Neural crest cell (in vitro differentiated cells): ENCODE measurements at places on chromosomes 7 and 10.

GRCh38 chr10:70158113-70158512 lies 11.6 kb upstream of the TYSND1 start:
- DNase-seq: no peak

DNA sequence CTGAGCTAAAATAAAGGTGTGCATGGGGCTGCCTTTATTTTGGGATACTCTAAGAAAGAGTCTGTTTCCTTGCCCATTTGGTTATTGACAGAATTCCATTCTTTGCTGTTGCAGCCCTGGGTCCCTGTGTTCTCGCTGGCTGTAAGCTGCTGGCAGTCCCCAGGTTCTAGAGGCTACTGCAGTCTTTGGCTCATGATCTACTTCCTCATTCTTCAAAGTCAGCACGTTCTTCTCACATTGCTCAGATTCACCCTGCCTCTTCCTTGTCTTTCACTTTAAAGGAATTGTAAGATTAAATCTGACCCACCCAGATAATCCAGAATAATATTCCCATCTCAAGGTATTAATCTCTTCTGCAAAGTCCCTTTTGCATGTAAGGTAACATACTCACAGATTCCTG lies 620.3 kb downstream of the CCSER2 start:
- DNase-seq: no peak

- no peak for DNase-seq
Observed at GRCh38 chr10:27660711-27661110, 84.9 kb downstream of the MKX start.

DNA sequence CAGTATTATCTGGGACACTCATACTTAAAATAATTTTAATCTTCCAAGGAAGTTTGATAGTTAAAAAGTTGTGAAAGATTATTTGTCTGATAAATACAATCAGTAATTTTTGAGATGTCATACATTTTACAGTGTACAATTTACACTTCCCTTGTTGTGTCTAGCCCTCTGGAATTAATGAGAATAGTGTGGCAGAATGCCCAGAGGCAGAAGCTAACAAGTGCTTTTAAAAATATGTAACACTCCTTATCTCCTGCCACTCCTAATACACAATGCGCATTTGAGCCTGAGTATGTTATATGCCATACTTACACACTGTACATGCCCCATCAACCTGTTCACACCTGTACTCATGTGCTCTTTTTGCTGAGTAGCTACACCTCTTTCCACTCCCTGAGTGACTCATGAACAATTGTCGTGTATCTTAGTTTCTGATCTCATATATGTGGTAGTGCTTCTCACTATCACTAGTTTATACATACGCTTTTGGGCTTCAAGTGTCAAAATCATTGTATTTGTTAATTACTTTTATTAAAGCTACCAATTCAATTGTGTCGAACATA lies 106.9 kb upstream of the GNAI1 start:
- no peak for DNase-seq

DNA sequence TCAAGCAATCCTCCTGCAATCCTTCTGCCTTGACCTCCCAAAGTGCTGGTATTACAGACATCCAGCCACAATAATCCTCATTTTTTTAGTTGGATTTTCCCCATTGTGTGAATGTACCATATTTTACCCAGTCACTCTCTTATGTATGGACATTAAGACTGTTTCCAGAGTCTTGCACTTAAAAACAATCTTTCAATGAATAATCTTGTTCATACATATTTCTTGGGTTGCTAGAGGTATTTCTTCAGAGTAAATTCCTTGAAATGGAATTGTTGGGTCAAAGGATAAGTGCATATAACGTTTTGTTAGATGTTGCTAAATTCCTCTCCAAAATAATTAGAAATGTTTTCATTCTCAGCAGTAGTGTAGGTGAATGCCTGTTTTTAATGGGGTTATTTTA lies 283.1 kb upstream of the KAT6B start:
- no peak for DNase-seq

- peak; percentile 75 for DNase-seq
Observed at GRCh38 chr7:157386979-157387800, 50.4 kb downstream of the DNAJB6 start.

DNA sequence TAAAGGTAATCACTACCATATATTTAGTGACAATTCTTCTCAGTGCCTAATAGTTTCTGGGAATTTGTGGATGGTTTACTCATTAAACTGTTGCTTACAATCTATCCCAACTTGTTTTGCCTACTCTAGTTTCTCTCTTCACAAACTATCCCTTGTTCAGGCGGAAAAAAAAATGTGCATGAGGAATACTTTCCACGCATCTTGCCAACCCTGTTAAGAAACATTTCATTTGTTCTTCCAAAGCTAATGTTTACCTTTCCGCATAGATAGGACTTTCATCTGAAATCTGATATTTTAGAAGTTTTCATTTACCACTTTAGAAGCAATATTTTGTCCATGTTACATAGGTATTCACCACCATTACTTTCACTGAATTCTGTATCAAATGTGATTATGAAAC lies 191.9 kb downstream of the MDFIC start:
- no peak for DNase-seq

DNA sequence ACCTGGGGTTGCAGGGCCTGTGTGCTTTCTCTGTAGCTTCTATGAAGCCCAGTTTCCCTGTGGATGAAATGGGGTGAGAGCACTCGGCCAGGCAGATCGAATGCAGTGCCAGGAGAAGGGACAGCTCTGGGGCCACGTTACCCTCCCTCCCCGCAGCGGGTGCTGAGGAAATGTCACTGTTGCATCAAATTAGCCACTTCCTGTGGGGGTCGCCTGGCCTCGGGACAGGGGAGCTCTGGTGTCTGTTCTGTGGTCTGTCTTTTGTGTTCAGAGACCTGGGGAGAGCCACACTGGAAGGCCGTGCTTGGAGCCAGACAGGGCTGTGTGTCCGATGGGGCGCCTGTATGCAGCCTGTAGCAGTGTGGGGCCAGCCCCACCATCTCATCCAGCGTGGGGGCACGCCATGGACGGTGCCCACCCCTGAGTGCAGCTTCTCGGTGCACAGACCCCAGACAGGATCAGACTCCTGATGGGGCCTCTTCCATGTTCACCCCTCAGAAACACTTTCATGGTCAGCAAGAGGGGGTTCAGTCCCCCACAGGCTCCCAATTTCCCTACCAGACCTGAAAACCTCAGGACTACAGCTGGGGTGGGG lies 13.6 kb downstream of the TTYH3 start:
- DNase-seq: no peak

DNA sequence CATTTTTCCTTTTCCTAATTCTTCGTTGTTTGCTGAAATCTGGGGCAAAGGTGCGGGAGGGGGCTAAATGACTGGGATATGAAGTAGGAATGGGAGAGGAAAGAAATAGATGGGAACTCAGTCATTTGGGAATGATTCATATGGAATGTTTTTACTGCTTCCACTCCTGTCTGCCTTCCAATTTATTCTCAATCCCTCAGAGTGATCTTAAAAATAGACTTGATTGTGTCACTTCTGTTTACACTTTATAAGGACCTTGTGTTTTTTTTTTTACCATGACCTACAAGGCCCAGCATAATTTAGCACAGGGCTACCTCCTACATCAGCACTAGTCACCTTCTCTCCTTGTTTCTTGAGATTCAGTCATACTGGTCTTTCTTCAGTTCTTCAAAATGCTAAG lies 97.9 kb downstream of the PTEN start:
- DNase-seq: no peak

GRCh38 chr10:6399879-6400278 lies 180.2 kb downstream of the PRKCQ start:
- DNase-seq: no peak

- DNase-seq: no peak
Observed at GRCh38 chr7:117066668-117067067, 113.4 kb downstream of the ST7 start.

DNA sequence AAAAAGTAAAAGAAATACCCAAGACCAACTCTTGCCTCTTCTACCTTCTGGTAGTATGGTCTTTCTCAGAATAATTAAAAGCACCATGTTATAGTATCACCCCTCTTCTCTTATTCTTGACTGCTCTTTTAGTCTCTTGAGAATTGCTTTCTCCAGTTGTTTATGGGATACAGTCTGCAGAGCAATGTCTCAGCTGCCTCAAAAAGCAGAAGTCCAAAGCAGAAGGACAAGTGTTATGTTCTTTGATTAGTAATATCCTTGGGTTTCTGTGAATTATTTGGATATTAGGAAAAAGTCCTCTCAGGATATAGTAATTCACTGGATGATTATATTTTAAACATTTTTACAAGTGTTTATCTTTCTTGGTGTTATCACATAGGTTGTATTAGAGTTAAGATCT lies 7.4 kb downstream of the TAS2R41 start:
- DNase-seq: no peak

DNA sequence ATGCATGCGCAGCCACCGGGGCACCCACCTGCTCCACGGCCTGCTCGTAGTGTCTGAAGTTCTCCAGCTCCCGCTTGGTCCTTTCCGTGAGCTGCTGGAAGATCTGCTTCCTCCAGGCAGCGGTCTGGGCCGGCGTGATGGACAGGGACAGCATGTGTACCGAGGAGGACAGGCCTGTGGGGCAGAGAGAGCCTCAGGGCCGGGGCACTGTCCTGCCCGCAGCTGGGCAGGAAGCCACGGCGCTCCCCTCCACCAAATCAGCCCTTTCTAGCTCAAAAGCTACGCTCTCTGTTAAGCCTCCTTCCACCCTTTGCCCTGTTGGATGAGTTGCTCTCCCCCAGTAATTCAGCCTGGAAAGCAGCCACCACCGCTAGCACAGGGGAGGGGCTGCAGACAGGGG lies 19.2 kb downstream of the TECPR1 start:
- DNase-seq: no peak

DNA sequence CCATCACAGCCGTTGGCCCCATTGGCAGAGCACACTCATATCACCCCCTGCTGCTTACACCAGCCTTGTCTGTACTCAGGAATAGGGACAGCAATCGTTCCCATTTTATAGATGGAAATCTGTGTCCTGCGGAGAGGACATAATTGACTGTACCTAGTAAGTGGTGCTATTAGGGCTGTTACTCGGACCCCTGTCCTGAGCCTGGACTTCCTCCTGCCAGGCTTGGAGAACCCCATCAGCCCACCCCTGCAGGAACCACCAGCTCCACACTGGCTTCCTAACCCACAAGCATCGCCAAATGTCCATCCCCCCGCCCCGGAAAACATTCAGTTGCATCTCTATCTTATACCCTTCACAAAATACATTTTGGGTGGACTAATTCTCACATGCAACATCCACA lies 139.8 kb upstream of the RET start:
- DNase-seq: no peak

DNA sequence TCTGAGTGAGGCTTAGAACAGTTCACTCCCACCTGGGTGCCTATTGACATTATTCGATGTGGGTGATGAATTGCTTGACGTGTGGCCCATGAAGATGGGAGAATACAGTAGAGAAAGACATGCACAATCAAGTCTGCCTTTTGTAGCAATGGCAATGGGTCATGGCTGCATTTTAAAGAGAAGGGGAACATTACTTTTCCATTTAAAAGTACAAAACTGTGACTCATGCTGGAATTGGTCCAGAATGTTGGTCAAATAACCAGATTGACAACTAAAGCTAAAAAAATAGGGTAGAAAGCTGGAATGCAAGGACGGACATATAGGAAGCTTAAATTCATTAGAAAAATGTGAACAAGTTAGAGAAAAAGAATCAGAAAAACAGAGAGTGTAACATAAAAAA lies 104.1 kb upstream of the SLC25A13 start:
- no peak for DNase-seq

DNA sequence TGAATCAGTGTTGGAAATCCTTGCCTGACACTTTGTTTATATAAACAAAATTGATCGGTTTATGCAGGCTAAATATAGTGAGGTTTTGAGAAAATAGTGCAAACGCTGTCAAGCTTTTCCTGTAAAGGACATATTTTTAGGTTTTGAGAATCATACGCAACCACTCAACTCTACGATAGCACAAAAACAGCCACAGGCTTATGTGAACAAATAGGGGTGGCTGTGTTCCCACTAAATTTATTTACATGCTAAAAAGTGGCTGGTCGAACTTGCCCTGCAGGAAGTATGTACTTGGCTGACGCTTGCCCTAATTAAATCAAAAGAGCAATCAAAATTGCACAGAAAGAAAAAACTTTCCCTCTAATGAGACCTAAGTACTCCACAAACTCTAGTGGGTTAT lies 234.7 kb upstream of the CACNA2D1 start:
- DNase-seq: no peak

DNA sequence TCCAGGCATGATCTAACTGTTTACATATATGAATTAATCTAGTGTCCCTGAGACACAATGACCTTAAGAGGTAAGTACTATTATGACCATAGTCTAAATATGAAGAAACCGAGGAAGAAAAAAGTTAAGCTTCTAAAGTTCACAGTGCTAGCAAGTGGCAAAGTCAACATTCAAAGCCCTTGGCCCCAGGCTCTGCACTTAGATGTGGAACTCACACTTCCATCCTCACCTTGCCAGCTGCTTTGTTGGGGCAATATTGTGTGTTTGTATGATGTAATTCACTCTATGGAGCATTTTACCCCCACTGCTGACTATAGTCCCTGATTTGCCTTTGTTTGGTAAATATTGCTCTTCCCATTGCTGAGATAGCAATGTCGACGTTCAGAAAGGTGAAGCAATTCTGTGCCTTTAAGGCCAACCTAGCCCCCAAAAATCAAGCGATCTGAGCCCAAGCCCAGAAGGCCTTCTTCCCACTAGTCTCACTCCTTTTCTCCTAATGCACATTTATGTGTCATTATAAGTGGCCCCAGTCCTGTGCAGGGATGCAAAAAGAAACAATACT lies 487.6 kb upstream of the ZMIZ1 start:
- no peak for DNase-seq

DNA sequence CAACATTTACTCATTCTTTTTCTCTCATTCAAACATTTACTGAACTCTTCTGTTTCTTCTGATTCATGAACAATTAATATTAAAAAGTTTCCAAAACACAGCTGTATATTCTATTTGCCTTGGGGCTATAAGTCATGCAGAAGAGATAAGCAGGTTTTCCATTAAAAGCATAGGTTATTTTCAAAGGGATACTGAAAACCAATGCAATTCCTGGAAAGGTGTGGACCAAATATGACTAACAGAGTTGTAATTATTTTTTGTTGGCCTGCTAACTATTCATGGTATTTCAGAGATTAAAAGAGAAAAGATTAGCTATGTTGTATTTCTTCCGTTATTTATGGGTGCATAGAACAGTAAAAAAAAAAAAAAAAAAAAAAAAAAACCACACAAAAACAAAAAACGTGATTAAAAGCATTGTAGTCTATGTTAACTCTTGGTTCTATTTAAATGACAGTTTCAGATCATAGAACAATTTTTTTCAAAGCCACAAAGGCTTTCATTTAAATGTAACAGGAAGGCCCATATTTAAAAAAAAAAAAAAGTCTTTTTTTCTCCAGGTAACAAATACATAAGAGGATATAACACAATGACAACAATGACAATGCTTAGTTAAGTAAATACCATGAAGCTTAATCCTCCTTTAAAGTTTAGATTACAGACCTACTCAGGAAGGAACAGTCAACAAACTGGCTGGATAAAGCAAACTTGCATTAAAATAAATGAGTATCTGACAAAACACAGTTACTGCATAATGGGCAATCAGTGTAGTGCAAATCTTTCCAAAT lies 1042.9 kb downstream of the GATA3 start:
- DNase-seq: no peak

- DNase-seq: no peak
Observed at GRCh38 chr10:71434760-71435394, 38.2 kb downstream of the CDH23 start.
